ENCODE measurements at places on chromosomes 12 and 14.

- no peak for DNase-seq
Measured at GRCh38 chr12:89306827-89307473, 45.4 kb downstream of the DUSP6 start.

GRCh38 chr12:49865109-49865781, 22.3 kb upstream of the BCDIN3D start:
- no peak for DNase-seq

DNA sequence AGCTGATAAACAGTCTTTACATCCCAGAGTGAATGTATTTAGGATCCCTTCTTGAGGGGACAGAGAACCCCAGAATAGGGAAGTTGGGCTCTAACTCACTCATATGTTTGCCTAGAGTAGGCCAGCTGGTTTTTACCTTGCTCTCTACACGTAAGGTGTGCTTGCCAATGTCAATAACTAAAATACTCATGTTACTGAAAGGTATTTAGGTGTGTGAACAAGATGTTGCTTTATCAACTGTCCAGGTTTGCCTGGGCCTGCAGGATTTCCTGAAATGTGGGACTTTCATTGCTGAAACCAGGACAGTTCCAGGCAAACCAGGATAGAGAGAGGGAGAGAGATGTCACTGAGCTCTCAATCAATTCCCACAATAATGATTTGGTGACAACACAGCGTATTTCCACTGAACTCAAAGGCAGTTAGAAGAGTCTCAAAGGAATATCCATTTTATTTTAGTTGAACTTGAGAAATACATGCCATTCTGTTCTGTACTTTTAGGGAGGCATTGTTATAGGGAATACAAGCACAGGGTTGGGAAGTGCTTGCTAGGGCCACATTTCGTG, 171.7 kb downstream of the NRXN3 start:
- DNase-seq = no peak

DNA sequence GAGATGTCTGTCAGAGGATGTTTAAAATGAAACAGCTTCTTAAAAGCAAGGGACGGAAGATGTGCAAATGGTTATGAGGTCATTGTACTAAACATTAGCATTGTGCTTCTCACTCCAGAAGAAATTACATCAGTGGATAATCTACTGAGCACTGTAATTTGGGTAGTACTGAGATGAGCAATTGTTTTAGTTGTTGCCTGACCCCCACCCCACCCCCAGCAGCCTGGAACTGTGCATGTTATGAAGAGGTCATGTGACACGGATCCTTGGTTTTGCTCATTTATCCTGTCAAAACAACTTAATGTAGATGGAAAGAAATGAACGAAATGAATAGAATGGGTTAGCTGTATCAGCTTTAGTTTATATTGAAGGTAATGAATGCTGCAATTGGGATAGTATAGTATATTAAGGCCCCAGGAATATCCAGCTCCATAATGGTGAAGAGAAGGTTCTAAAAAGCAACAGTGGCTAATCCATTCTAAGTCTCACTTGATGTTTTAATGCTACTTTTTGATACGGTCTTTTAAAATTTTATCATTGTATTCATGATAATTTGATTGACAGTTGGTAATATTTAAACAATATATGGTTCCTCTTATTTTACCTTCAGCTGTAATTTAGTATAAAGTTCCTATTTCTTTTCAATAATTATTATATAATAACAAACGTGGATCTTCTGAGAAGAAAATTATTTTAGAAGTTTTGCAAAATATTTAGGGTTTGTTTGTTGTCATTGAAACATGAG, 58.5 kb downstream of the WNK1 start:
- DNase-seq = no peak

DNA sequence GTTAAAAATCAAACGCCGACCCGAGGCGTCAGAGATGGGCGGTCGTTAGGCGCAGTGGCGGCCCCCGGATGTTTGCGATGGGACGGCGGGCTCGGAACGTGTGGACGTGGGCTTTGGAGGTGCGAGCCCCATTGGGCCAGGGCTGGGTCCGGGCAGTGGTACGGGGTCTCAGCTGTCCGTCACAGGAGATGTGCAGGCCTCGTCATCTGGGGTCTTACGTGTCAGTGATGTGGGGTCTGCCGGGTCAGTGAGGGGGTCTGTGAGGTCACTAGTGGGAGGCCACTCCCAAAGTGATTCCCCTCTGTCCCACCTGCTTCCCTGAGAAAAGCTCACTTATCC, 21.6 kb upstream of the CHFR start:
- DNase-seq = no peak

DNA sequence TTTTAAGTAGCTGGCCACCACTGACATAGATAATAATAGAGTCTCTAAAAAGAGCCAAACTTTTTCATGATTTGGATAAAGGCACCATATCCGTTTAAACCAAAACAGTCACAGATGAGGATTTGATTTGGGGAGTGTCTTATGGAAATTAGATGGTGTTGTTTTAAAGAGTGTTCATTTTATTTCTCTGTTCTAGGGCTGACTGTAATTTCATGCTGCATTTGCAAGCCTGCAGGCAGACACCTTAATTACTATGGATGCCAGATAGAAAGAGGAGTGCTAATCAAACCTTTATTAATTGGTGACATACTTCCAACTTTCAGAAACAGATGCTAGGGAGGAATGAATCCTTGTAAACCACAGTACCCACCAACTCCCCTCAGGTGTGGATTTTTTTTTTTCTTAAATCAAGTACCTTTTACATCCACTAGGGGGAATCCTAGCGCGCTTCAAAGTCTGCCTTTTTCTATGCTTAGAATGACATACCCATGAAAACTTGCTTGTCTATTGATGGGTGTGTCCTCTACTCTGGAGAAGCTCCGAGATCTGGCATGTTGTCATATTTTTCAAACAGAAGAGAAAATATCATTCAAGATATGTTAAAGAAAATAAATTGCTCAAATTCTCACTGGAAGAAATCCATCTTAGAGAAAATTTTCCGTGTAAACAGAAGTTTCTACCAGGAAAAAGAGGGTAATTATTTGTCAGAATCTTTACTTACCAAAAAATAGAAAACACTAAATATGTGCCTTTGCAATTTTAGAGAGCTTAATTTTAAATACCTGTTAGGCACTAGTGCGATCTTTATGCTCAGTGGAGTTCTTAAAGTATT, 14.2 kb upstream of the PLXNC1 start:
- no peak for DNase-seq

GRCh38 chr14:69554500-69554899, 20.2 kb downstream of the CCDC177 start:
- no peak for DNase-seq

All from SW 1271 (cell line).